ENCODE measurements at places on chromosomes 3 and 15.

DNA sequence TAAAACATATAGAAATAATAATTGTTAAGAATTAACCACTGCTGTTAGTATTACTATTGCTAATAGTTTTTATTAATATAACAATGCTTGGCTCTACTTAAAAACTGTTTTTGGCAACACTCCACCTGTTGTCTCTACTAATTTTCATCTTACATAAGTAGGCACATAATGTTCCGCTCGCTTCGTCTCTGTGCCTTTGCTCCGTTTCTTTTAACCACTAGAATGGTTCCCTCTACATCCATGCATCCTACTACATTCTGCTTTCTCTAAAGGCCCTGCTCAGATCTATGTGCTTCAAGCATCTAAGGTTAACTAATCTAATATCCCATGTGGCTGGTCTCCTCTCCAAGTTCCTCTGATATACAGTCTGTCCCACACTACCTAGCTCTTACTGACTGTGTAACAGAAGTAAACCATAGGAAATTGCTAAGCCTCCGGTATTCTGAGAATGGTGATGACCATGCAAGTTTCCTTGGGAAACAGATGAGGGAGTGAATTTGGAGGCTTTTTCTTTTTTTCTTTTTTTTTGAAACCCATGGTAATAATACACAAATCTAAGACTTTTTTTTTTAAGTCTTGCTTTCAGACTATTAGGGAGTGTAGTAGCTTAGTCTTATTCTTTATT is 138.3 kb downstream of the P3H2 start:
- H3K27ac ChIP-seq, result no peak overlapping the region
- DNase-seq, result no peak
- no peaks in the 10 kb centered on the region for H3K4me1 ChIP-seq
- no peaks in the 10 kb centered on the region for H3K27me3 ChIP-seq
- no peaks in the 10 kb centered on the region for H3K36me3 ChIP-seq

DNA sequence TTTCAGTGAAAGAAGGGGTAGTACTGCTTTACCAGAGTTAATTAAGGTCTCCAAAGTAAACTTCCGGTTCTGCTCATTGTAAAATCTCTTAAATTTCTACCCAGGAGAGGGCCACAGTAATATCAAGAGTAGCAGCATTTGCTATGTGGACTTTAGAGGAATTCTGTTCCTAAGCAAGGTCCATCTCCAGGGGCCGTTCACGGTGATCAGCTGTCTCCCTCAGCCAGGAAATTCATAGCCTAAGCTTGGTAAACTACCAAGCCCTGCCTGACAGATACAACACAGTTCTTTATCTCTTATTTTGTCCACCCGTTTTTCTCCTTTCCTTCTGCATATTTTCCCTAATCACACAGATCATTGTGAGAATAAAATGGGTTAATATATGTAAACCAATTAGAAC is 2.3 kb downstream of the DUT start:
- peaks cover 31% of the 10 kb centered on the region for H3K4me1 ChIP-seq
- H3K27ac ChIP-seq, result no peak overlapping the region
- DNase-seq, result no peak
- H3K27me3 ChIP-seq, result no peaks in the 10 kb centered on the region

GRCh38 chr3:141055536-141056445 is 4.6 kb downstream of the SPSB4 start:
- no peak overlapping the region for H3K27ac ChIP-seq
- H3K4me1 ChIP-seq, result peaks cover 16% of the 10 kb centered on the region
- no peaks in the 10 kb centered on the region for H3K36me3 ChIP-seq
- no peak overlapping the region for H3K4me3 ChIP-seq
- peaks cover 12% of the 10 kb centered on the region for H3K27me3 ChIP-seq

- H3K27me3 ChIP-seq, result no peaks in the 10 kb centered on the region
- H3K4me3 ChIP-seq, result no peak overlapping the region
- H3K36me3 ChIP-seq, result no peaks in the 10 kb centered on the region
- DNase-seq, result no peak
- peaks cover 26% of the 10 kb centered on the region for H3K4me1 ChIP-seq
Observed at GRCh38 chr3:128195802-128196201, 42.5 kb downstream of the EEFSEC start.

- H3K36me3 ChIP-seq, result peaks cover 40% of the 10 kb centered on the region
- DNase-seq, result no peak
- H3K27ac ChIP-seq, result no peak overlapping the region
- H3K4me1 ChIP-seq, result peaks cover 34% of the 10 kb centered on the region
- no peaks in the 10 kb centered on the region for H3K27me3 ChIP-seq
Observed at GRCh38 chr3:197956626-197956988, 3.4 kb upstream of the LMLN start.

DNA sequence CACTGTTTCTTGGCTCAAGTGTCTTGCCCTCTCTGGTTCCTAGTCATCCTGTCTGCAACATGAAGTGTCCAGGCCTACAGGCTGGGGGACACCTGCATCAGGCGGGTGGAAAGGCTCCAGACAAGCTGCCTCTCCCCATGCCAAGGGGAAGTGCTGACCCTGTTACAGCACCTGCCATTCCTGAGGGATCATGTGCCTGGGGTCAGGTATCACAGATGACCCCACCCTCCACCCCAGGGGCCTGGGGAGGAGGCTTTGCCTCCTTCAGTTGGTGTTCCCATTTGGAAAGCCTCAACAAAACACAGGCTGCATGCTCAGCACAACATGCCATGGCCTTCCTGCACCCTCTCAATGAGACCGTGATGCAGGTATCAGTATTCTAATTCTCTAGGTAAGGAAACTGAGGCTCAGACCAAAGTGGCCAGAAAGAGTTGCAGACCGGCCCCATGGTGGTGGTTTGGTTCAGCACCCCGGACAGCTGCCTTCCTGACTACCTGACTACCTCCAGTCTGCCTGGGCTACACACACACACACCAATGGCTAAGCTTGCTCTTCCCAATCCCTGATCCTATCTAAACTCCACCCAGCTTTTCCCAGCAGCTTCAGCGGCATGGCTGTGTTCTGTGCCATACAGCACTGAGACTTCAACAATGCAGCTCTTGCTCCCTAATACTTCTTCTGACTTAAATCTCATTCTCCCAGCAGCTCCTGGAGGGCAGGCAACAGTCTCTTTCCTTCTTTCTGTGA is 69.7 kb upstream of the LINGO1 start:
- no peak overlapping the region for H3K4me3 ChIP-seq
- DNase-seq, result no peak
- no peaks in the 10 kb centered on the region for H3K4me1 ChIP-seq
- H3K36me3 ChIP-seq, result no peaks in the 10 kb centered on the region
- no peaks in the 10 kb centered on the region for H3K27me3 ChIP-seq
- H3K27ac ChIP-seq, result no peak overlapping the region

DNA sequence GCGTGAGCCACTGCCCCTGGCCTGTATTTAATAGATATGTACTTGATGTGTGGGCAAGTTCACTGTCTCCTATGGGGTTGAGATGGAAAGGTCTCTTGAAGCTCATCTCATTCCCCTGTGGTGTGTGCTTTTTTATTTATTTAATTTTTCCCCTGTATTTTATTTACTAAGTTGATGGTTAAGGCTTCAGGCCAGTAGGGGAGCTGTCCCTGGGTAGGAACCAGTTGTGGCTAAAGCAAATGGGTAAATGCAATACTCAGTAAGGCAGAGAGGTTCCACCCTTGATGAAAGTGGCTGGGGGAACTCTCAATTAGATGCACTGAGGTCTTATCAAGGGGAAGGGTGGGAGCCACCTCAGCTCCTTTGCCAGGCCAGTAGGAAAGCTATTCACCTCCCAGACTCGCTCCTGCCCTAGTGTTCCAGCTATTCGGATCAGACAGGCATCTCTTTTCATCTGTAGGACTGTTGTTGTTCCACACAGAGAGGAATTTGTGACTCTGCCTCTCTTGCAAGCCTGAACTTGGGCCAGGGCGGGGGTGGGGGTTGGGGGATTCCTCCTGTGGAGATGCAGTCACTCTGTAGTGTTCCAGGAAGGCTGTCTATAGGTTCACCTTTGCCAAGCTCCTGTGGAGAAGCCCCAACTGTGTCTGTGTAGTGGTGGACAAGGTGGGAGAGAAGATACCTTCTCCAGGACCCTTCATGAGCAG is 26.1 kb downstream of the PCCB start:
- DNase-seq, result no peak
- no peak overlapping the region for H3K4me3 ChIP-seq
- H3K27me3 ChIP-seq, result no peaks in the 10 kb centered on the region
- no peak overlapping the region for H3K27ac ChIP-seq
- no peaks in the 10 kb centered on the region for H3K36me3 ChIP-seq

DNA sequence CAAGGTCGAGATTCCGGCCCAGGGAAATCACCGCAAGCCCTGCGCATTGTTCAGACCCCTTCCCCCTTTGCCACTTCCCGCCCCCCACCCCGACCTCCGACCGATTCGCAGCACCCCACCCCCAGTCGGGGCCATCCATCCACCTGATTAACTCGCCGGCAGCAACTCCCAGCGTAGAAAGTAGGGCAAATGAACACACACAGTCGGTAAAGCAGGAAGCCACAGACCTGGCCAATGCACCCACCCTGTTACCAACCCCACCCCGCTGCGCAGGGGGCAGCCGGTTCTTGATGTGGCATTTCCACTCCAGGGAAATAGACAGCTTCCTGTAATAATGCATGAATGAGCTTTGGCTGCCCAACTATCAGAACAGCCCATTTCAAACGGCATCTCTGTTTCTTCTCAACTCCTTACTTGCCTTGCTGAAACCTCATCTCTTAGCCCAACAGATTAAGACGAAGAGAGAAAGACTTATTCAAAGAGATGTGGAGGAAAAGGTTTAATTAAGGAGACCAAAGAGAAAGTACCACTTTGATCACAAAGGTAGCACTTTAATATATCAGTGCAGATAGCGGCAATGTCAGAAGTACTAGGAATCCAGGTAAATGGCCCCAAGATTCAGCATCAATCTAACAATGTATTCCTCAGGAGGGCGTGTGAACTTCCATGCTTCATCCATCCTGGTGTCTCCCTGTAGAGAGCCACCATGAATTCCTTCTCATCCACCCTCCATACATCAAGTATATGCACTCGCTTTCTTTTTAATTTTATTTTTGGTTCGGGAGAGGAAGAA is 1.9 kb downstream of the TNIK start:
- H3K4me1 ChIP-seq, result peaks cover 9% of the 10 kb centered on the region
- no peaks in the 10 kb centered on the region for H3K36me3 ChIP-seq
- H3K27me3 ChIP-seq, result no peaks in the 10 kb centered on the region
- peak overlapping the region; percentile 87 for H3K27ac ChIP-seq
- peak overlapping the region; percentile 84 for H3K4me3 ChIP-seq
- DNase-seq, result no peak

DNA sequence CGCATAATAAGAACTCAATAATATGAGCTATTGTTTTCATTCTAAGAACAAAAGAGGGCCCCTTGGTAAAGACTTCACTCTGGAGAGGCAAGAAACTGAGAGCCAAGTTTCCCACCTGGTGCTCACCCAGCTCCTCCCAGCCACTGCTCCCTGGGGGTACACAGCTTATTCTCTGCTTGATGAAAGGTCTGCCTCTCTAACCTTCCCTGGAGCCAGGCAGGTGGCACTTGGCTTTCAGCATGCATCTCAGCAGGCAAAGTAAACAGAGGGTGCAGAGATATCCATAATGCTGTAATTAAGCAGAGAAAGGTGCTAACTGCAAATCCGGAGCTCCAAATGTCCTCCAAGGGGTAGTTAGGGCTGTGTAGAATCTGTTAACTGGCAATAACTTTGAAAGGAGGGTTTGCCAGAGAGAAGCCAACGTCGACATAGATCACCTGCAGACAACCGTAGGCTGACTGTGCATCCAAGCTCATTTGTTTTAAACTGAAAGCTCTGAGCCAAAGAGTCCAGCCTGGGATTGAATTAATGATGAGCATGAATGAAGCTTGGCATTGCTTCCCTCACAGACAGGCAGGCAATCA is 159.6 kb upstream of the PROK2 start:
- H3K4me1 ChIP-seq, result no peaks in the 10 kb centered on the region
- H3K27ac ChIP-seq, result no peak overlapping the region
- DNase-seq, result no peak
- H3K4me3 ChIP-seq, result no peak overlapping the region
- H3K27me3 ChIP-seq, result peaks cover 18% of the 10 kb centered on the region

DNA sequence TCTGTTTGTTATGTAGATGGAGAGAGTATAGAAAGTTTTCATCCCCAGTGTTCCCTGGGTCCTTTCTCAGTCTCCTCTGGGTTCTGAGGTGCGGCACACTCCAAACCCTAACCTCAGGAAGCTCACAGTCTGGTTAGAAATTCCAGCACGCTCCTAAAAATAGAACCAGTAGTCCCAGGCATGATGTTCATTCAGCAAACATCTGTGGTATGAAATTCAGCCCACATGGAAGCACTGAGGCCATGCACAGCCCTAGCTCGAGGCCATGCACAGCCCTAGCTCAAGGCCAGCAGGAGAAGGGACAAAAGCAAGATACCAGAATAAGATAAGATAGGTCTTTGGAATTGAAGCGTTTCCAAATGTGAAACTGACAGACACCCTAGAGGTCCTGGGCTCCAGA is 82.3 kb upstream of the OXTR start:
- no peaks in the 10 kb centered on the region for H3K4me1 ChIP-seq
- no peaks in the 10 kb centered on the region for H3K27me3 ChIP-seq
- no peak overlapping the region for H3K4me3 ChIP-seq
- H3K27ac ChIP-seq, result no peak overlapping the region
- H3K36me3 ChIP-seq, result no peaks in the 10 kb centered on the region

GRCh38 chr3:102573483-102574028 is 138.7 kb downstream of the ZPLD1 start:
- no peak for DNase-seq
- no peak overlapping the region for H3K27ac ChIP-seq
- H3K36me3 ChIP-seq, result no peaks in the 10 kb centered on the region
- H3K4me3 ChIP-seq, result no peak overlapping the region

DNA sequence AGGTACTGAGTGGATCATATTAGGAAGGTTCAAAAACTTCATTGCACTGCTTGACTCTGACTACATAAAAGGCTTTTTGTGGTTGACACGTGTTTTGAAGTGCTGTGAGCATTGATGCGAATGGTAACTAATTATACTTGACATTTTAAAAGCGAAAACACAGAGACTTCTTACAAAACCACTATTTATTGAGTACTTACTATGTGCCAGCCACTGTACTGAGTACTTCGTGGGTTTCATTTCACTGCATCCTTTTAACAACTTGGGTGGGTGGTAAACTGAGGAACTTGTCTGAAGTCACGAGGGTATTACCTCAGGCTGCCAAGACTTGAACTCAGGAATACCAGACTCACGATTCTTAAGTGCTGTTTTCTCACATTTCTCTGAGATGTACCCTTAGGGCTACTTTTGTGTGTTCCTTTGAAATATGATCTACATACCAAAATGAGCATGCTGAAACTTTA is 45.3 kb upstream of the PPP4R2 start:
- H3K4me1 ChIP-seq, result no peaks in the 10 kb centered on the region
- no peak overlapping the region for H3K27ac ChIP-seq
- H3K27me3 ChIP-seq, result no peaks in the 10 kb centered on the region
- H3K36me3 ChIP-seq, result no peaks in the 10 kb centered on the region
- no peak overlapping the region for H3K4me3 ChIP-seq
- no peak for DNase-seq
